ENCODE measurements at places on chromosomes 3 and 15.

GRCh38 chr3:117820658-117821299 lies 1111.2 kb downstream of the TUSC7 start:
- DNase-seq, result no peak
- H3K36me3 ChIP-seq, result no peaks in the 10 kb centered on the region
- no peak overlapping the region for H3K4me3 ChIP-seq
- H3K4me1 ChIP-seq, result no peaks in the 10 kb centered on the region

DNA sequence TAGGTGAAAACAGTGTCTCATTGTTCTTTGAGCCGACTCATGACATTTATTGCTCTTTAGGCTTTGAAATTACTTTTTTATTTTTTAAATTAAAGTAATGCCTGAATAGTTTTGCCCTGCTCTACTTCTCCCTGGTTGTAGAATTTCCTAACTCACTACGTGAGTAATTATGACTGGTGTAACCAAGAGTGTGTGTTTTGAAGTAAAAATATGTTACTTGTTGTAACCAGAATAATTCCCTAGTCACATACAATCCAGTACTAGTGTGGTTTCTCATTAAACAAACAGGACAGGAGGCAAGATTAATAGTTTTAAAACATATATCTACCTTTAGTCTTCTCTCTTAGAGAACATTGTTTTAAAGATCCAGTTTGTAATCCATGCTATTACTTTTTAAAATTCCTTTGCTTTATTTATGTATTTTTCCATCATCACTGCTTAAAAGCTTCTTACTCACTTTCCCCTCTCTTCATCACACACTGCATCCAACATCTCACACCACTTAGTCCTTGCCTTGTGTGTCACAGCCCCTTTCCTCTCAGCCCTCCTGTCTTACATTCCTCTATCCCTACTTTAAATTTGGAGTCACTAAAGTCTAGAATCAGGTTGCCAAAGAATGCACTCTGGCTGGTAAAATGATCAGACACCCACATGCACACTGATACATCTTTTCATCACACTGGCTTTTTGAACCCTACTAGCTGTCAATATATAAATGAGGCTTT lies 219.7 kb downstream of the WNT5A start:
- DNase-seq, result no peak
- no peaks in the 10 kb centered on the region for H3K4me1 ChIP-seq
- no peak overlapping the region for H3K27ac ChIP-seq
- H3K27me3 ChIP-seq, result no peaks in the 10 kb centered on the region
- H3K36me3 ChIP-seq, result no peaks in the 10 kb centered on the region
- no peak overlapping the region for H3K4me3 ChIP-seq

GRCh38 chr3:10495003-10495402 lies 10.4 kb downstream of the ATP2B2 start:
- no peak overlapping the region for H3K27ac ChIP-seq
- peaks cover 19% of the 10 kb centered on the region for H3K27me3 ChIP-seq
- H3K4me3 ChIP-seq, result no peak overlapping the region
- no peaks in the 10 kb centered on the region for H3K4me1 ChIP-seq

DNA sequence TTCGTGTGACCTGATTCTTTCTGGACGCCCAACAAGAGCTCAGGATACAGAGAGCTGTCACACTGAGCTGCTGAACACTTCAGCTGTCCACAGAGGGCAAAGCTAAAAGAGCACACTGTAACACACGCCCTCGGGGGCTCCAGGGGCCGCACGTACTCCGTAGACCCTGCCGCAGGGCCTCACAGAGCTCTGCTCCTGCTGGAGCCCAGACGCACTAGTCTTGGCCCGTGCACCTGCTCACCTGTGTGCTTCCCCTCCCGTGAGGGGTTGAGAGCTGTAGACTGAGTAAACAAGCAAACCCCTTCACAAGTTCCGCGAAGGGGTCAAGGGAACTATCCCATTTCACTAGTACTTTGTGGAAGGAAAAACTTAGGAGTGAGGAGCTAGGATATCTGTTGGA lies 30.7 kb upstream of the TUSC7 start:
- H3K36me3 ChIP-seq, result no peaks in the 10 kb centered on the region
- no peak for DNase-seq
- no peaks in the 10 kb centered on the region for H3K4me1 ChIP-seq
- no peak overlapping the region for H3K4me3 ChIP-seq

DNA sequence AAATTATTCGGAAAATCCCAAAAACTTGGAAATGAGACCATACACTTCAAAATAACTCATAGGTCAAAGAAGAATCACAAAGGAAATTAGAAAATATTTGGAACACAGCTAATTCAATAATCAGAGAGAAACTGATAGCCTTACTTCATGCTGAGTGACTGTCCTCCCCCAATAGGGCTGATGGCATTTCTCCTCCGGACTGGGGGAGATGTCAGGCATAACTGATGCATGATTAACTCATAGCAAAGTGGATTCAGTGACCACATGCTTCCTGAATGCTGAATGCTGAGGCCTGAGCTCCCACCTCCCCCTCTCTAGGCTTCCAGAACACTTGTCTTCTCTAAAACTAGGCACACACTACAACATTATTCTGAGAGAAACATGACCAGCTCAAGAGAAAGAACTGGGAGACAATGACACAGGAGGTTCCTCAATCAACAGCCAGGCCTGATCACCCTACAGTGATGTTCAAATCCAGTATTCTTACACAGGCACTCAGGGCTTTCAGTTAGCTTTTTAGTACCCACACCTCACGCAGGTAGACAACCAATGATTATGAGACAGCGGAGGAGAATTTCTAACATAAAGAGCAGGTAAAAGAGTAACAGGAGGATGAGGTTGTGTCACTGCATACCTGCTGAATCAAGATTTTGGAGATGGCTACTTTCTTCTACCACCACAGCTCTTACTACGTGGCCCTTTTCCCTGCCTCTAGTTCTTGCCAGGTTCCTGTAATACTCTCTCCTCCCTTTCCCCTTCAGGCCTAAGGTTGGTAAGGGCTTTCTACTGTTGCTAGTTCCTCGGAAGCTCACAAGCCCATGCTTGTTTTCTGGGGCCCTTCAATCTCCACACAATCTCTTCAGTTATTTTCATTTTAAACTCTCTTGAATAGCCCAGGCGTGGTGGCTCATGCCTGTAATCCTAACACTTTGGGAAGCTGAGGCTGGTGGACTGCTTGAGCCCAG lies 96.1 kb downstream of the FMN1 start:
- no peak for DNase-seq
- H3K36me3 ChIP-seq, result no peaks in the 10 kb centered on the region
- H3K4me3 ChIP-seq, result no peak overlapping the region
- peaks cover 4% of the 10 kb centered on the region for H3K27me3 ChIP-seq
- no peaks in the 10 kb centered on the region for H3K4me1 ChIP-seq
- H3K27ac ChIP-seq, result no peak overlapping the region

DNA sequence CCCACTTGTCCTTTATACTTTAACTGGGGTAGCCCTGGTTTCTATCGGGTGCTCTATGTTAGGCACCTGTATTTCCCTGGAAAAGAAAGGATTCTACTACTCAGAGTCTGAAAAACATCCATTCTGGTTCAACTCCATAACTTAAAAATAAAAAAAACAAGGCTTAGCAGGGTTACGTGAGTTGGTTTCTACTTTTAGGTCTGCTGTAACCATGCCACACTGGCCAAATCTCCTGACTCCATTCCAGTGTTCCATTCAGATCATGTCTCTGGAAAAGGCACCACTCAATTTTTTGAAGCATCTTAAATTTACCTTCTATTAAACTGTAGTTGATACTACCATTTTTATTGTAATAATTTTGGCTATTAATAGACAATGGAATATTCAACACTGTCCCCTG lies 62.1 kb downstream of the CAPN3 start:
- H3K27me3 ChIP-seq, result no peaks in the 10 kb centered on the region
- H3K27ac ChIP-seq, result no peak overlapping the region
- no peak overlapping the region for H3K4me3 ChIP-seq

DNA sequence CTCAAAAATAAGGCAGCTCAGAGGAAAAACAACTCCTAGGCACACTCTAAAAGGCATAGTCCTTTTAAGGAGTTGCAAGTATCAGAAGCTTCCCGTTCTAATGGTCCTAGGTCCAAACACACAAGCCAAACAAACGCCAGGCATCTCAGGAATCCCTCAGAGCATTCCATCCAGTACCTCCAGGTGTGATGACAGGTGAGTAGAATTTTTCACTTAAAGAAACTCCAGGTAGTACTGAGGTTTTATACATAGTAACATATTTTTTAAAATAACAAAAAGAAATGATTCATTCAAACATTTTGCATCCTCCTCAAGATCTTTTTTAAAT lies 1092.3 kb downstream of the TUSC7 start:
- no peak overlapping the region for H3K27ac ChIP-seq
- no peaks in the 10 kb centered on the region for H3K36me3 ChIP-seq
- no peak for DNase-seq
- no peak overlapping the region for H3K4me3 ChIP-seq
- no peaks in the 10 kb centered on the region for H3K4me1 ChIP-seq

GRCh38 chr15:69000091-69000490 lies 14.4 kb upstream of the NOX5 start:
- no peak overlapping the region for H3K4me3 ChIP-seq
- H3K27me3 ChIP-seq, result peaks cover 6% of the 10 kb centered on the region
- H3K27ac ChIP-seq, result no peak overlapping the region
- DNase-seq, result no peak
- no peaks in the 10 kb centered on the region for H3K36me3 ChIP-seq
- H3K4me1 ChIP-seq, result no peaks in the 10 kb centered on the region

DNA sequence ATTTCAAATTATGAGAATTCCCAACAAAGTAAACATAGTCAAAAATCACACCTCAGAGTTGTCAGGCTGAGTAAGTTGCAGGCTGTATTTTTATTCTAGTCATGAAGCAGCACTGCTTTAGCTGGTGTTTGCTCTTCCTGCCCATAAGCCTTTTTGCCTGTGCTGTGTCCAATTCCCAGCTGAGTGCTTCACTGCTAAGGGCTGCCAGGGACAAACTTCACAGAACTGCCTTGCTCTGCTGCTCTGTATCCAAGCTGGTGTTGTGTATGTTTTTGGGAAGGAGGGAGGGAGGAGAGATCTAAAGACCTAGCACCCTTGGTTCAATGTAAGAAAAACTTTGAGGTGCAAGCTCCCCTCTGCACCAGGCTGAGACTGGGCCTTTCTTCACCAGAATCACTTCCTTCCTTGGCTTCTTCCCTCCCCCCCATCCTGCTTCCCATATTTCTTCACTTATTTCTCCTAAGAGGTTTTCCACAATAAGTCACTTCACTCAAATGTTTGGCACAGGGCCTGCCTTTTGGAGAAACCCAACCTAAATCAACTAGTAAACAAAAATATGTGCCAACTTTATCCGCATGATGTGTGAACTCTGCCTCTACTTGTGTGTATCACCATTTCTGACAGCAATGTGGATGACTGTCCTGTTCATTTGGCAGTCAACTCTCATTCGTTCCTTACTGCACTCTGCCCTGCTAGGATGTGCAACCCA lies 156.1 kb downstream of the TBL1XR1 start:
- peaks cover 65% of the 10 kb centered on the region for H3K36me3 ChIP-seq
- H3K4me1 ChIP-seq, result peaks cover 25% of the 10 kb centered on the region
- H3K4me3 ChIP-seq, result no peak overlapping the region
- no peaks in the 10 kb centered on the region for H3K27me3 ChIP-seq
- no peak overlapping the region for H3K27ac ChIP-seq
- no peak for DNase-seq

All from activated naive CD4-positive, alpha-beta T cell treated with anti-CD3 and anti-CD28 coated beads, Interleukin-2, amount 10 ng/mL, durations not matched to agents 7 days and 5 days (primary cell).